ENCODE measurements at places on chromosomes 5 and 9.

DNA sequence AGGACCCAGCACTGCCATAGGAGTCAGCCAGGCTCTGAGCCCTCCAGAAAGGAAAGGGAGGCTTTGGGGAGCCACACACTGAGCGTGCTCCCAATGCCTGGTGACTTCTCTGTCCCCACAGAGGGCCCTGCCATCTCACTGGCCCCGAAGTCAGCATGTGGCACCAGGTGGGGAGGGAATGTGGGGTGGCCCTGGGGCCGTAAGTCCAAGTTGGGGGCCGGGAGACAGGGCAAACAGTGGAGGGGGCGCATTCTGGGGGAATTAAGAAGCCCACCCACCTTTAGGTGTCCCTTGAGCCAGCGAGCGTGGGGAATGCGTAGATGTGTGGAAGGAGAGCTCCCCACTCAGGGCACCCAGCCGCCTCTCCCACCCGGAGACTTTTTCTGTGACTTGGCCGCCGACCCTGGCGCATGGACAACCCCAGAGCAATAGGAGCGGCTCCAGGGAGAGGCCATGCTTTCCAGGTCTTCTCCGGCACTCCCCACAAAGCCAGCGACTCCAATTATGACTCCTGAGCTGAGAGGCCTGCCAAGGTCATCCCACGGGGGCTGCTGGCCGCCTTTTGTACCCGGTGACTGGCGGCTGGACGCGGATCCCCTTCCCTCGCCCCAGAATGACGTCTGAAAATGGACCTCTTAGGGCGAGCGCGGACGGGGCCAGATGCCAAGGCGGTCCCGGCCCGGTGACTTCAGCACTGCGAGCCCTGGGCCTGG lies 9.8 kb downstream of the IRX1 start:
- DNase-seq = no peak

- no peak for DNase-seq
Measured at GRCh38 chr9:33884856-33885701, 68.1 kb downstream of the UBE2R2 start.

DNA sequence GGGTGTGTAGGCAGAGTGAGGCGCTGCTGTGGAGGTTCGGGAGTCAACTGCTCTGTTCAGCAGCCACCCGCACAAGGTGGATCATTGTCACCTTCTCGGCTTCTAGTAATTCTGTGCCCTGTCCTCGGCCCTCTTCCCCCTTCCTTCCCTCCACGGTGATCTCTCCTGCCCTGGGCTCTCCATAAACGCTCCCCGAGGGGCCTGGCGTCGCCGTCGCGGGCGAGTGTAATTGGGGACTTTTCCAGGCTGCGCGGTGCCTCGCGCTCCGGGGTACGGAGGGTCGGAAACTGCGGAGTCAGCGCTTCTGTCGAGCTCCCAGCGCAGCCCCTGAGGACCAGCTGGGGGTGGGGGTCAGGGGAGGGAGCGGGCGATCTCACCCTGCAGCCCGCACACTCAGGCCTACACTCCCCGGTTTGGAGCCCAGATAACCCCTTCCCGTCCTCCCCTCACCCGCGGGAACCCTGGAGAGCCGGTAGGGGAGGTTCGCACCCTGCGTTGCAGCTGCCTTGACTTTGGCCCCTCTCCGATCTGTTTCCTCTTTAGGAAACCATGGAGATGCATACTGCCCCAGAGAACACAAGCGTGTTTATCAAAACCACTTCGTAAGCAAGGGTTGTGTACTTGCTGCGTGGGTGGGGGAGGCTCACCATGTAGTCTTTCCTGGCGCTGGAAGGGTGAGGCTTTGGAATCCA lies 188.3 kb upstream of the ZNF618 start:
- peak; percentile 57 for DNase-seq

DNA sequence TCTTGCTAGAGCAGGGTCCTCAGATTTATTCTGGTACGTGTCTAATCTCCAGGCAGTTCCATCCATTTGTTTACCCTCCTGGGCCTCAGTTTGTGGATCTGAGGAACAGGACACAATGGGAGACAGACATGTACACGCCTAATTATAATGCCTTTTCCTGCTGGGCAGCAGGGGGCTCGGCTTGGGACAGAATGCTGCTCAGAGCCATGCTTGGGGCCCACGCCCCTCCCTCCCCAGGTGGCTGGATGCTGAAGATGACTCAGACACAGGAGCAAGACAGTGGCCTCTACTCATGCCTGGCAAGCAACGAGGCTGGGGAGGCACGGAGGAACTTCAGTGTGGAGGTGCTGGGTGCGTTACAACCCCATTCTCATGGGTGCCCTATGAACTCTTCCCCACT lies 72.7 kb upstream of the ASS1 start:
- no peak for DNase-seq

GRCh38 chr5:124860291-124860655 lies 113.8 kb upstream of the ZNF608 start:
- DNase-seq = no peak

DNA sequence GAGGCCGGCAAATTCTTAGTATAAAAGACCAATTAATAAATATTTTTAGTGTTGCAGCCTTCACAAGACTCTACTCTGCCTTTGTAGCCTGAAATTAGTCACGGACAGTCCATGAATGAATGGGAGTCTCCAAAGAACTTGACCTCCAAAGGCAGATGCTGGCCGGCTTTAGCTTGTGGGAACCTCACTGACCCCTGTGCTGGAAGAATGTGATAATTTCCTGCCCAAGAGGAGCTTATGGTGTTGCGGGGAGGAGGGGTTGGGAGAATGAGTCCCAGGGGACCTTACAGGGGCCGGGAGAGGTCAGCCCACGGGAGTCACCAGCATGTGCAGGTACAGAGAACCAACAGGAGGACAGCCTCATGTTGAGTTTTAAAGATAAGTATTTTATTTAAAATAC lies 143.1 kb downstream of the IRX2 start:
- no peak for DNase-seq

DNA sequence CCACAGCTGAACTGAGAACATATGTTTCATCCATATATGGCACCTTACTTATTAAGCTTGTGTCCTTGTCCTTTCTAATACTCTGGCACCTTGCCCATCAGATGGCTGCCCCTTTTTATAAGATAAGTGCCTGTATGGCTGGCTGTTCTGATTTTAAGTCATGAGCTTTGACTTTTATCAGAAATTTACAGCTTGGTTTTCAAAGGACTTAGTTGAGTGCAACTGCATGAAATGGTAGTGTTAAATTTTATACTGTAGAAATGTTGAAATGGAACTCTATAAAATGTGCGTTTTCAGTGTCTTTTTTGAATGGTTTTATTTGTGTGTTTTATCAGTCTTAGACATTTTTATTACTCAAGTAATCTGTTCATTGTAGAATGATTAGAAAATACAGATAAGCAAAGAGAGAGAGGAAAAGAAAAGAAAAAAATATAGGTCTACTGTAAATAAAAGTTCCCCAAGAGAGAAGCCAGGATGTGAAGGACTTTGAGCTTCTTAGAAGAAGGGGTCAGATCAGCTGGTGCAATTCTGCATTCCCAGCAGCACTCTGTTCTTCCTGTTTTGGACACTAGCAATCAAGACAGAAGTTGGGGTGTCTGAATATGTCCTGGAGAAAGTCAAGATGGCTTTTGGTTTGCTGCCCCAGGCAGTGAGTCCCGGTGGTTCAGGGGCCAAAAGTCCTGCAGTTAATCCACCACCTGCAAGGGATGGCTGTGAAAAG lies 38.9 kb downstream of the ARHGAP26 start:
- DNase-seq = no peak

GRCh38 chr5:178392931-178393394 lies 160.4 kb upstream of the PHYKPL start:
- no peak for DNase-seq
